ENCODE measurements at places on chromosomes 1 and 21.

DNA sequence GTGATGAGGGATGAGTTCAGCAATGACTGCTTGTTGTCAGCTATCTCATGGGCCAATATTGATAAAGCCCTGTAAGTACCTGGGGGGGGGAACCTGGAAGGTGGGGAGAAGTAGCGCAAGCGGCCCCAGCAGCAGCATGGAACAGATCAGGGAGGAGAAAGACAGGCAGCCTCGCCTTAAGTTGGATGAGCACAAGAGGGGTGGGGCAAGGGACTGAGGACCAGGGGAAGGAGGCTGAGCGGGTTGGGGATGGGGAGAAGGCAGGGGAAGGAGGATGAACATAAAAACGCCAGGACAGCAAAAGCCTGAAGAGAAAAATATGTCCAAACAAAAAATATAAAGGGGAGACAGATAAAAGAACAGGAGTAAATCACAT is 70.6 kb downstream of the ALG14 start:
- H3K27me3 ChIP-seq = no peaks in the 10 kb centered on the region
- H3K36me3 ChIP-seq = no peaks in the 10 kb centered on the region
- DNase-seq = no peak
- no peak overlapping the region for H3K4me3 ChIP-seq

GRCh38 chr1:46812996-46813857 is 14.4 kb downstream of the CYP4B1 start:
- H3K4me3 ChIP-seq = no peak overlapping the region
- no peaks in the 10 kb centered on the region for H3K27me3 ChIP-seq
- no peak for DNase-seq
- H3K36me3 ChIP-seq = no peaks in the 10 kb centered on the region

DNA sequence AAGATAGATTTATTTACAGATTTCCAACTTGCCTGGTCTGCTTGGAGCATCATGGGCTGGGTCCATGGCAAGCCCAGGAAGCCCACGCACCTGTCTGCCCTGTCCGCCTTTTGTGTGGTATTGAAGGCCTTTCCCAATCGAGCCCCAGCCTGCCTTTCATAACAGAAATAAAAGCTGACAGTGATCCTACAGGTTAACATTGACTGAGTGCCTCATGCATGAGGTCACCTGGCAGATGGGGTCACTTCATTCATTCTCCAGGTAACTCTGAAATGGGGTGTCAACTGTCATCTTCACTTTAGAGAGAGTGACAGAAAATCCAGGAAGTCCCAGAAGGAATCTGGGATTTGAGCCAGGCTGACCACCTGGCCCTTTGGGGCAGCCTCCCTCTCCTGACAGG is 36.3 kb upstream of the CASZ1 start:
- H3K4me1 ChIP-seq = no peaks in the 10 kb centered on the region
- peaks cover under 1% of the 10 kb centered on the region for H3K27me3 ChIP-seq
- no peak for DNase-seq
- H3K27ac ChIP-seq = no peak overlapping the region
- H3K36me3 ChIP-seq = no peaks in the 10 kb centered on the region
- H3K4me3 ChIP-seq = no peak overlapping the region

DNA sequence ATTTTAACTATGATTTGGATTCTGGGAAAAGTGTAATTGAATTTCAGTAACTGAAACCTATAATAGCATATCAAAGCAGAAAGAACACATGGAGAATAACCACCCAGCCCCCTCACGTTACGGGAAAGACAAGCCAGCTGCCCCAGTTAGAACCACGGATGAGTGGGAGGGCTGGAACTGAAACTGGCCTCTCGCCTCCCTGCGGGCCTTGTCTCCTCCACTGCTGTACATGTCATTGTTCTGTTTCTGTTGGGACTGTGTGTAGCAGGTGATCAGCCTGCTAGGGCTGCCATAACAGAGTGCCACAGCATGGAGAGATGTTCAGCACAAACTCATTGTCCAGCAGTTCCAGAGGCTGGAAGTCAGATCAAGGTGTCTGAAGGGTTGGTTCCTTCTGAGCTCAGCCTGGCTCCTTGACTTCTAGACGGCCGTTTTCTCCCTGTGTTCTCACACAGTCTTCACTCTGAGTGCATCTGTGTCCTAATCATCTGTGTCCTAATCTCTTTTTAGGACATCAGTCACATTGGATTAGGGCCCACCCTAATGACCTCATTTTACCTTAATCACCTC is 52.4 kb downstream of the MAP3K21 start:
- no peak for DNase-seq
- H3K27me3 ChIP-seq = no peaks in the 10 kb centered on the region
- H3K4me3 ChIP-seq = no peak overlapping the region
- H3K36me3 ChIP-seq = no peaks in the 10 kb centered on the region
- H3K27ac ChIP-seq = no peak overlapping the region
- H3K4me1 ChIP-seq = no peaks in the 10 kb centered on the region

- no peak for DNase-seq
- no peak overlapping the region for H3K4me3 ChIP-seq
- H3K36me3 ChIP-seq = no peaks in the 10 kb centered on the region
- H3K4me1 ChIP-seq = no peaks in the 10 kb centered on the region
- peaks cover 4% of the 10 kb centered on the region for H3K27me3 ChIP-seq
- no peak overlapping the region for H3K27ac ChIP-seq
These were observed 63.7 kb upstream of the COG2 start for GRCh38 chr1:230578616-230579015.

GRCh38 chr1:119159111-119159510 is 18.7 kb upstream of the WARS2 start:
- no peak for DNase-seq
- no peaks in the 10 kb centered on the region for H3K4me1 ChIP-seq
- H3K27me3 ChIP-seq = no peaks in the 10 kb centered on the region
- no peak overlapping the region for H3K4me3 ChIP-seq

- peaks cover 21% of the 10 kb centered on the region for H3K4me1 ChIP-seq
- H3K27me3 ChIP-seq = peaks cover 6% of the 10 kb centered on the region
- DNase-seq = no peak
- H3K4me3 ChIP-seq = no peak overlapping the region
- H3K36me3 ChIP-seq = no peaks in the 10 kb centered on the region
These were observed 2.5 kb downstream of the CGN start for GRCh38 chr1:151513626-151514121.

All from CD8-positive, alpha-beta memory T cell (primary cell).